ENCODE measurements at places on chromosomes 3 and 15.

DNA sequence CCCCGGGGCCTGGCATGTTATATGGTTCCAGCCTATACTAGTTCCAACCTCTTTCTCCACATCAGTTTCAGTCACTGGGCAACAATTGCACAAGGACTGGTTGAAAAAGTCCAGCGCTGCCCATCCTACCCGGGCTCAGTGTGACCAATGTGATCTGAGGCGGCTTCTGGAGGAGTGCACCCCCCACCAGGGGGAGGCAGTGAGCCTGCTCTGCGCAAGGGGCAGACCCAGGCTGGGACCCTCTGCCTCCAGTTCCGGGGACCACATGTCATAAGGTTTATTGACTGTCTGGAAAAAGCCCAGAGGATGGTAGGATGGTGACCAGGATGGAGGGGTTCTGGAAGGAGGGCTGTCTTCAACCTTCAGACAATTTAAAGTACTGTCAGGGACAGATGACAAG lies 25.6 kb upstream of the NR2E3 start:
- DNase-seq, result no peak

DNA sequence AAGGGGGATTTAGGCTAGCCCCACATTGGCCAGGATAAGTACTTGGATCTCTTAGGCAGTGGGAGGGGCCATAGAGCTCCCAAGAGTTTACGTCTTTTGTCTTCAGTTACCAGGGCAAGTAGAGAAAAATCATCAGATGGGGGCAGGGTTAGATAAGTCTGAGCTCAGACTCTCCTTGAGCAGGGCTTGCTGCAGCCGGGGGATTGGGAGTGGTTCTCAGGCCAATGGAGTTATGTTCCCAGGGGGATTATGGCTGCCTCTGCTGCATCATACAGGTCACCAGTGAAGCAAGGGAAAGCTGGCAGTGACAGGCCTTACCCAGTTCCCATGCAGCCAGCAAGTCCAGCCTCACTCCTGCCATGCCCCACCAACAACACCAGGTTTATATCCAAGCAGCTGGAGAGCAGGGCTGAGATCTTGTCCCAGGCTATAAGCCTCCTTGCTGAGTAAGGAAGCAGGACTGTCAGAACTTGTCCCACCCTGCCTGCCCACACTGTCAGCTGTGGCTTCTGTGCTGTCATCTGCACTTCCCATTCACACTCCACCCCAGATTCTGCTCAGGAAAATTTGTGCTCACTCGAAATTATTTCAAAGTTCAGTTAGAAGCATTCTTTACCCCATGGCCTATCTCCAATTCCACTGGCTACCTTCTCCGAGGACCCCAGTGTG lies 215.3 kb downstream of the FAM43A start:
- DNase-seq, result no peak

GRCh38 chr3:113240841-113241240 lies 29.5 kb downstream of the BOC start:
- no peak for DNase-seq

- no peak for DNase-seq
Measured at GRCh38 chr15:55564347-55565145, 23.6 kb downstream of the PYGO1 start.

- no peak for DNase-seq
Measured at GRCh38 chr3:110123946-110124345, 786.6 kb upstream of the DPPA4 start.

DNA sequence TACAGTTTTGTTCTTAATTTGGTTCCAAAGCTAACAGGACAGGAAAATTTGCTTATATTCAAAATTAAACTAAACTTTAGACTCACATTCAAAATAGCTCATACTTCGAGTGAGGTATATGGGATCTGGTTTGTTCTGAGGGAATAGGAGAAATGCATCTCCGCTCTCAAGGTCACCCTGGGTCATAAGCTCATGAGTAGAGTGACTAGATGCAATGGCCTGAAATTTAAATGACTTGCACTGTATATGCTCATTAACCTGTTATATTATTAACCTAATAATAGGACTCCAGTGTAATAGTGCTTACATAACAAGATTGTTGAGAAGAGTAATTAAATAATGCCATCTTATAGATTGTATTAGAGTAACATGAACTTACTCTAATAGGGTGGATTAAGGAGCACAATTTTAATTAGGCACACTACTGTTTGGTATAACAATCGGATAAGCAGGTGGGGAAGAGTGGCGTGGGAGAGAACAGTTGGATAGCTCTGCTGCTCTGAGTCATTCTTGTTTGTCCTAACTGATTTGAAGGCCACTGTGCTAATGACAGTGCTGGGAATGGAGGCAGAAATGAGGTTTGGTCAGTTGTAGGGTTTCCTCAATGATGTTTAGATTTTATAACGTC lies 5.2 kb downstream of the NKTR start:
- no peak for DNase-seq

DNA sequence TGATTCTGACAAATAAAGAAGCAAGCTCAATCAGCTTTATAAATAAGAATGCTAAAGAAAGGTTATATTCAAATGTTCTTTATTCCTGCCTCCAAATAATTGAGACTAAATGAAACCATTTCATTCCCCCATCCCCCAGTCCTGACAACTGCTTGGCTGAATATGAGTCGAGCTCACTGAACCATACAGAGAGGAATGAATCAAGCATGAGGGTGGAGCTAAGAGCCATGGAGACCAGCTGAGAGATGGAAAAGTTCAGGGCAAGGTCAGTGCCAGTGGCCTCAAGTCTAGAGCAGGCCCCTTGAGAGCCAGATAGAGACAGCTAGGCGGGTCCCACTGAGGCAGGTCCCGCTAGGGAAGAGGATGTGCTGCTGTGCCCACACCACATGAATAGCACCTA lies 188.7 kb upstream of the EIF1B start:
- no peak for DNase-seq

DNA sequence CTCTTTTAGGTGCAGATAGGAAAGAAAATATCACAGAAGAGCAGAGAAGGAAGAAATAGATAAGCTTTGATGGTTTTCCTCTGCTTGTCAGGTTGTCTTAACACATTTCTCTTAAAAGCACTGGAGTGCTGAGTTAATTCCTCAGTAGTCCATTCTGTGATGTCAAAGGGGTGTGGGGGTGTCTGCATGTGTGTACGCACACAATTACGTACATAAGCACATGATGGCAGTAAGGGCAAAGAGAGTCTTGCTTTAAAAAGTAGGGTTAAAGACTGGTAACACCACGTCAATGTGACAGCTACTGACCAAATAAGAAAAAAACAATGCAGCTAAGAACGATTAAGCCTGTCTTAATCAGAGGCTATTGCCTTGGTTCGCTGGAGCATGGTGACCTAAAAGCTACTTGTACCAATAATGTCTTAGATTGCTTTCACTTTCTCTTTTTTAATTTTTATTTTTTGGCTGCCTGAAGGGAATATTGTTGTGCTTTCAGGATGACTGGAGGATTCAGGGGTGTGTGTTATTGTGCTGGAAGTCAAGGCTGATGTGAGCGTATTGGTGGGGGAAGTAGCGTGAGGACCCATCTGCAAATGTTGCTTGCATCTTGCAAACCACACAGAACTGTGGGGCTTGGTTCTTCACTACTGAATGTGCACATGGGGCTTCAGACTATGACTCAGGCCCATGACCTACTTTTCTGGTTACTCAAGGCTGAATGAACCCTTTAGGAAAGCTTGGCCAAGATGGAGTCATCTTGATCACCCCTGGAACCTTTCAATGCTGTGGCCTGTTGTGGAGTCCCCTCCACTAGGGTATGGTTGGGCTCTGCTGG lies 417.8 kb upstream of the TPM1 start:
- DNase-seq, result no peak

DNA sequence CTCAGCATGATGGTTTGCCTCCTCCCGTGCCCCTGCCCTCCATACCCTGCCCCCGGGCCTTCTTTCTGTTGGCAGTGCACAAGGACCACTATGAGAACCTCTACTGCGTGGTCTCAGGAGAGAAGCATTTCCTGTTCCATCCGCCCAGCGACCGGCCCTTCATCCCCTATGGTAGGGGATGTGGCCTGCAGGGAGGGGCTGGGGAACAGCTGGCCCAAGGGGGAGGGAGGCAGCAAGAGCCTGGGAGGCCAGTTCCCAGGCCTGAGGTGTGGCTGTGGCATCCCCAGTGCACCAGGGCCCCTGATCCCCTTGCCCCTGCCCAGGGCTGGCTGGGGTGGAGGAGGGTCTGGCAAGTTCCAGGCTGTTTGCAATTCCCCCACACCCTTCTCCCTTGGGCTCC lies 2.6 kb upstream of the PLA2G4B start:
- no peak for DNase-seq

DNA sequence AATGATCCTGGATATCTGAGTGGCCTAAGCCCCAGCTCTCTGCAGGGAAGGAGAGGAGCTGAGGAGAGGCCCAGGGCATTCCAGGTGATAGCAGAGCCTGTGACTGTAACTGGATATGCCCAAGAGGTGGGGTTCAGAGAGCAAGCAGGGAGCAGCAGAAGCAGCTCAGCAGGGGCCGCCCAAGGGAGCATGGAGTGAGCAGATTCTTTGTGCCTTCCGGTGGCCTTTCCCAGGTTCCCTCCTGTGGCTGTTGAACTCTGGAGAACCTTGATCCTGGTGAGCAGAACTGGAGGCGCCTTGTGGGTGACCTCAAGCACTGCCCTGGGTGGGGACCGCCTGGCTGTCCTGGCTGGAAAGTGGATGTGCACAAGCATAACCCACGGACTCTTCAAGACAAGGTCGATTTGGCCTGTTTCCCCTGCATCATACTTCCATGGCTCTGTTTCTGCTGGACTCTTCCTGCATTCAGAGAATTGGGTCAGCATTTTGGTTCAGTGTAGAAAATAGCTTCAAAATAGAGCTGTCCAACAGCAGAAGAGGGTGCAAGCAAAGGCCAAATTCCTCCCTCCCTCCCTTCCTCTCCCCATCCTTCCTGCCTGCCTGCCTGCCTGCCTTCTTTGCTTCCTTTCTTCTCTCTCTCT lies 76.1 kb downstream of the ARNT2 start:
- no peak for DNase-seq
